ENCODE measurements at places on chromosomes 1 and 21.

DNA sequence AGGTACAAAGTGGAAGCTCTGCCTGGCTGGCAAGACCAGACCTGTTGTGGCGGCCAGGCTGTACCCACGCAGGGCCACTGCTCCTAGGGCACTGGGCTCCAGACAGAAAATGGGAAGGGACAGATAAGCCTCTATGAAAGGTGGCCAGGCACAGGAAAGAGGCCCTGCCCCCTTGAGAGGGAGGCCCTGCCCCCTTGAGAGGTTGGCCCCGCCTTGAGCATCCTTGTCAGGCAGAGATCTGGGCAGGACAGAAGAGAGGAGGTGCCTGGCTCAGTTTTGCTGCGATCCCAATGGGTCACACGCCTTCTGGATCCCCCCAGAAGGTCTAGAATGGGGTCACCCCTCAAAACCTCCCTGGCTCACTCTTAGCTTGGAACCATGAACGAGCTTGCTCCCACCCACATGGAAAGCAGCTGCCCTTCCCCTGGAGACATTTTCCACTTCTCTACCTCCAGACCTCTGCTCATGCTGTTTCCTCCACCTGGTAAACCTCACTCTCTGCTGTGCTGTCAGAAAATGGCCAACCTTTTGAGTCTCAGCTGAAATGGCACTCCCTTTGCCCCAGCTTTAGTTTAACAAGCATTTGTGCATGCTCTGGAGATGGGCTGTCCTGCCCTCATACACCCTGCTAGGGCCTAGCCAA, 17.5 kb upstream of the ECE1 start:
- no peak for DNase-seq

DNA sequence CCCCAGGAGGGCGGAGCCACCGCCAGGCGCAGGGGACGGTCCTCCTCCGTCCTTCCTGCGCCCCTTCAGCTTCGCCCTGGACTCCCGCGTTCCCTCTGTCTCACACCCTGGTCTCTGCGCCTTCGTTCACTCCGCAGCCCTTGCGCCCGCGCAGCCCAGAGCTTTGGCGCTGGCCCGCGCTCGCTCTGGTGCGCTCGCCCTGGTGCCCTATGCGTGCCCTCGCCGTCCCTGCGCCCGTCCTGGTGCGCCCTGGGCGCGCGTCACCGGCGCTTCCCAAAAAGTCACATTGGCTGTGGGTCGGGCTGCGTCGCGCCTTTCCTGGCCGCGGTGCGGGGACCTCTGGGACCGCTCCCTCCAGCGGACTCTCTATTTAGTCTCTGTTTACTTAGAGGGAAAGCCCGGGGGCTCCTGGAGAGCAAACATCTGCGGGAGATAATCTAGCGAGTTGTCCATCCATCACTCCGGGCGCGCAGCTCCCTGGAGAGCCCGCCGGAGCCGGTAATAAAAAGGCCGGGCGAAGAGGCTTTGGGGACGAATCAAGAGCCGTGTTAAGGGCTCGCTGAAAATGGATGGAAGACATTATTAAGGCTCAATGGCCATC, 178.6 kb downstream of the PRDM16 start:
- DNase-seq, result no peak

GRCh38 chr1:94120570-94120901, 412 bp downstream of the ABCA4 start:
- DNase-seq, result no peak

DNA sequence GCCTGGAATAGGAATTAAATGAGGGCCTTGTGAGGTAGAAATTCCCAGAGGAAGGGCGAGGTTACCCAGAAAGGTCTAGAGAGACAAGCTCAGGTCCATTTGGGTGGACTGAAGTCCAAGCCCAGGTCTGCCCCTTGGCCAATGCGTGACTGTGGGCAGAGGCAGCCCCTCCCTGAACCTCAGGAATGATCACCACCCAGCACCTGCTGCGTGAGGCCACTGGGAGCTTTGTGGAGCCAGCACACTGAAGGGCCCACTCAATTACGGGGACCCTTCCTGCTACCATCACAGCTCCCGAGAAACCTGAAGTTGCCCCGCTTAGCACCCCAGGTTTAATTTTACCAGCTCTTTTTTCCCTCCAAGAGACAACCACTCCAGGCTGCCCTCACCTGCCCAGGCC, 6.5 kb upstream of the MATN1 start:
- no peak for DNase-seq

GRCh38 chr21:31873696-31874599, 1.1 kb downstream of the HUNK start:
- DNase-seq, result no peak

DNA sequence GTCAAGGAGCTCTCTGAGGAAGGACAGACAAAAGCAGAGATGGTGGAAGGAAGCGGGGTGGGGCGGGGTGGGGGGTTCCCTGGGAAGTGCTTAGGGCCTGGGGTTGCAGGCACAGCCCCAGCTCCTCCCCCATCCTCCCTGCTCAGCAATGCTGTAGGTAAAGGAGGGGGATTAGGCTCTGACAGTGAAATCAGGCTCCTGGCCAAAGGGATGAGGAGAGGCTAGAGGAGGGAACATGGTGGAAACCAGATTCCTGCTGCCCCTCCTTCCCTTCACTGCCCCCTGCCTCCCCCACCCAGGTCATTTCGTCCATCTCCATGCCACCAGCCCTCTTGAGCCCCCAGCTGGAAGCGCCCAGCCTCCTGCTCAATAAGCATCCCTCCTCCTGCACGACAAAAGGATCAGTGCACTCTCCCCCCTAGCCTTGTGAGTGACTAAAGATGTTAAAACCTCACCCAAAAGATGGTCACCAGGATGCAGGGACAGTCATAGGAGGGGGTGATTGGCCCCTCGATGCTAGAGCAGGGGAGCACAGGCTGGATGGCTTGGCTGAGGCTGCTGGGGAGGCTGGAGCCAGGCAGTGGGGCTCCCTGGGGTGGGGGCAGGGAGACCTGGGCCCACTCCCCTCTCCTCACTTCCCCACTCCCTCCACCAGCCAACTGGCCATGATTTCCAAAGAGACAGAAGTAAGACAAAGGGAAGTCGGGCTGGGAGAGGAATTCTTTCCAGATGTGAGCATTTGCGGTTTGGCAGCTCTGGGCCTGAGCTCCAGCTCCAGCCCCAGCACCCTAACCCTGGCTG, 2.2 kb upstream of the CRABP2 start:
- no peak for DNase-seq

- DNase-seq, result no peak
Measured at GRCh38 chr1:226444901-226445300, 37.0 kb upstream of the PARP1 start.

DNA sequence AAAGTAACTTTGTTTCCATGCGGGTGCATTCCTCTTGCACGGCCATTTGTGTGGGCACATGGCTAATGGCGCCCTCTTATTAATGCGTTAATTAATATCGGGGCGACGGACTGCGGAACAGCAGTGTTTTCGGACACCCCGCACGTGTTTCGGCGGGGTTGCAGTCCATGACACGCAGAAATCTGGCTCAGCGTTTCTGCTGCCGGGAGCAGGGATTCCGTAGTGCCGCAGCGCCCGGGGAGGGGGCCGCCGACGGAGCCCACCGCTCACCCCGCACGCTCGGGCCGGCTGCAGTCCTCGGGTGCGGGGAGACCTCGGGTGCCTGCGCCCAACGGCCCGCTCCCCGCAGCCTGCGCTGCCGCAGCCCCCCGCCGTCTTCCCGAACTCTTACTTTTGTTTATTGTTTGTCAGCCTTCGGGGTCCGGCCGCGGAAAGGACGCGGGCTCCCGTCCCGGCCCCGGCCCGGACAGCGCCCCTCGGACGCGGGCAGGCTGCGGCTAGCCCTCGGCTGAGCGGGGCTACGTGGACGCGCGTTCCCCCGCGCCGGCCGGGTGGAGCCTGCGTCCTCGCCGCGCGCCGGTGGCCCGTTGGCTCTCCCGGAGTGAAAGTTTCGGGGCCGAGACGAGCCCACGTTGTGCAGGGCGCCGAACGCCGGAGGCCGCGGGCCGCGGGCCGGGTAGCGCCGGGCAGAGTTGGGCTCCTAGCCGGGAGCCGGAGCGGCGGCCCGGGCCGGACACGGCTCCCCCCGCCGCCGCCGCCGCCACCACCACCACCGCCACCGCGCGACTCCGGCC, 849 bp downstream of the NFIA start:
- DNase-seq, result no peak

GRCh38 chr21:46156678-46157077, 1.3 kb upstream of the FTCD start:
- no peak for DNase-seq

GRCh38 chr1:27807385-27807784, 23.2 kb upstream of the PPP1R8 start:
- DNase-seq, result no peak

- DNase-seq, result no peak
Measured at GRCh38 chr1:206923009-206923960, 1.5 kb upstream of the FCMR start.

Data from amygdala (tissue), 56 donors.